Left lung (tissue), 14 donors: ENCODE measurements at places on chromosomes 2 and 18.

DNA sequence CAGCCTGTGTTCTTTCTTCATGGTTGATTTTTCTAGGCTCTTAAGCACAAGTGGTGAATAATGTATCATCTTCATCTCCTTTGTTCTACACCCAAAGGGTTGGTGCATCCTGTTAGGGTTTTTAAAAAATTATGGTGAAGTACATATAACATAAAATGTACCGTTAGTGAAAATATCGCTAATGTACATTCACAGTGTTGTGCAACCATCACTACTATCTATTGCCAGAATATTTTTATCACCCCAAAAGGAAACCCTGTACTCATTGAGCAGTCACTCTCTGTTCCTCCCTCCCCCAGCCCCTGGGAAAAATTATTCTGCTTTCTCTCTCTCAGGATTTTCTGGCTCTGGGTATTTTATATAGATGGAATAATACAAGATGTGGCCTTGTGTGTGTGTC, 98.5 kb downstream of the PRKCE start:
- DNase-seq: no peak

- no peak for DNase-seq
These were observed 99.8 kb upstream of the VWC2L start for GRCh38 chr2:214311031-214311533.

- no peak for DNase-seq
These were observed 19.1 kb downstream of the PARD6G start for GRCh38 chr18:80228051-80228848.

GRCh38 chr2:136375017-136375901, 257.3 kb upstream of the CXCR4 start:
- DNase-seq: no peak

GRCh38 chr2:9430316-9431293, 7.2 kb downstream of the CPSF3 start:
- no peak for DNase-seq

- DNase-seq: no peak
These were observed 12.1 kb downstream of the CD226 start for GRCh38 chr18:69935319-69936190.

- DNase-seq: no peak
These were observed 73.1 kb upstream of the RMDN2 start for GRCh38 chr2:37851828-37852584.

GRCh38 chr2:19702267-19702666, 199.5 kb downstream of the TTC32 start:
- no peak for DNase-seq
